A549 treated with dexamethasone at 1 μM for 4 hours (cell line): ENCODE measurements at places on chromosomes 11 and 22. TPM values are rescaled to one million over a fixed set of nuclear protein-coding genes. Genes with fewer than 3 reads are reported as not detected.

VWA5A gene
- 0.13 to 0.24 TPM (median 0.18 TPM) in 5 replicates for total RNA-seq

DESI1 gene
- total RNA-seq, result 15.1 to 17.5 TPM (median 17.2 TPM) in 5 replicates

TPBGL gene
- 0.16 to 0.26 TPM (median 0.19 TPM) in 5 replicates for total RNA-seq

OR5B21 gene
- total RNA-seq, result not detected in 5 replicates

APOBEC3F gene
- 0.81 to 3.2 TPM (median 2.7 TPM) in 5 replicates for total RNA-seq

MCHR1 gene
- not detected in 5 replicates for total RNA-seq

ZC3H12C gene
- total RNA-seq, result 5.8 to 13.3 TPM (median 10.5 TPM) in 5 replicates

SCT gene
- not detected in 5 replicates for total RNA-seq

IMMP1L gene
- total RNA-seq, result 43.3 to 108 TPM (median 45.0 TPM) in 5 replicates

CCND1 gene
- total RNA-seq, result 147 to 223 TPM (median 198 TPM) in 5 replicates

PPARA gene
- total RNA-seq, result 1.3 to 2.5 TPM (median 1.5 TPM) in 5 replicates

GPR83 gene
- total RNA-seq, result 0.07 to 0.17 TPM (median 0.13 TPM) in 5 replicates

SLC22A12 gene
- not detected in 5 replicates for total RNA-seq

NELL1 gene
- total RNA-seq, result not detected in 5 replicates

MYRF gene
- 12.7 to 21.6 TPM (median 18.9 TPM) in 5 replicates for total RNA-seq

MISFA gene
- total RNA-seq, result 1.3 to 4.2 TPM (median 1.9 TPM) in 5 replicates

ZNF280B gene
- total RNA-seq, result 1.4 to 1.9 TPM (median 1.7 TPM) in 5 replicates

YAP1 gene
- 49.5 to 82.7 TPM (median 75.4 TPM) in 5 replicates for total RNA-seq

KRTAP5-10 gene
- not detected in 5 replicates for total RNA-seq

RAC2 gene
- 0.06 to 0.28 TPM (median 0.15 TPM) in 4 of 5 replicates, not detected in the other for total RNA-seq

CCDC73 gene
- 0.03 to 0.04 TPM in 2 of 5 replicates, not detected in the others for total RNA-seq

PDE3B gene
- total RNA-seq, result 1.5 to 2.2 TPM (median 2.2 TPM) in 5 replicates

PATE4 gene
- total RNA-seq, result not detected in 5 replicates
